Activated naive CD8-positive, alpha-beta T cell treated with anti-CD3 and anti-CD28 coated beads, Interleukin-2, amount 50 U/mL, for 24 hours (primary cell): ENCODE measurements at places on chromosomes 1 and 21.

GRCh38 chr1:2624735-2625300 is 8.0 kb downstream of the MMEL1 start:
- no peak for DNase-seq

DNA sequence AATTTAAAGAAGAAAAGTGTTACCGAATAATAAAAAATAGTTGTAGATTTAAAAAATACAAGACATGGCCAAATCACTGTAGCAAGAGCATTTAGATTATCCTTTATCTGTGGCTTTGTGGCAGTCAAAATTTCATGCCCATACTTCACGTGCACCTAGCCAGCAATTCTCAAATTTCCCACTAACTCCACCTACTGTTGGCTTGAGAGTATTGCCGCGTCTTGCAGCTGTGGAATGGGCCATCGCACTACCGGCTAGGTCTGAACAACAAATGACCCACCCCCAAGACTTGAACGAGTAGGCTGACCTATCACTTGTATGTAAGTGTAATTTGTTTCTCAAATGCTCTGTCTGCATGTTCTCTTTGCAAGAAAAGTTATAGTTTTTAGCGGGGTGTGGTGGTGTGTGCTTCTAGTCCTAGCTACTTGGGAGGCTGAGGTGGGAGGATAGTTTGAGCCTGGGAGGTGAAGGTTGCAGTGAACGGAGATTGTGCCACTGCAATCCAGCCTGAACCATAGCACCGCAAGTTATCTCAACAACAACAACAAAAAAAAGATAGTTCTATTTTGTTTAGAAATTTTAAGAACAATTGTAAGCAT is 4.1 kb downstream of the KRTAP13-4 start:
- DNase-seq = peak; percentile 4

DNA sequence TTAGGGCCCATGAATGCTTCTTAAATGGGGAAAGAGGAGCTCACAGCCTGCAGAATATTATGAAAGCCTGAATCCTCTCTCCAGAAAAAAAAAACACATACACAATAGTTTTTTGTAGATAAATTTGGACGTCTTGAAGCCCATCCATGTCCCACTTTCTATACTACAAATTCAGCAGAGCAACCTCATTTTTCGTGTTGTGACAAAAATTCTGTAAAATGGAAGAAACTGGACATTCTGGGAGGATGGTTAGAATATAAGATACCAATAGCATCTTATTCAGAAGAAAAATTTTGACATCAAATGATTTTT is 102.1 kb downstream of the ZNF281 start:
- no peak for DNase-seq

DNA sequence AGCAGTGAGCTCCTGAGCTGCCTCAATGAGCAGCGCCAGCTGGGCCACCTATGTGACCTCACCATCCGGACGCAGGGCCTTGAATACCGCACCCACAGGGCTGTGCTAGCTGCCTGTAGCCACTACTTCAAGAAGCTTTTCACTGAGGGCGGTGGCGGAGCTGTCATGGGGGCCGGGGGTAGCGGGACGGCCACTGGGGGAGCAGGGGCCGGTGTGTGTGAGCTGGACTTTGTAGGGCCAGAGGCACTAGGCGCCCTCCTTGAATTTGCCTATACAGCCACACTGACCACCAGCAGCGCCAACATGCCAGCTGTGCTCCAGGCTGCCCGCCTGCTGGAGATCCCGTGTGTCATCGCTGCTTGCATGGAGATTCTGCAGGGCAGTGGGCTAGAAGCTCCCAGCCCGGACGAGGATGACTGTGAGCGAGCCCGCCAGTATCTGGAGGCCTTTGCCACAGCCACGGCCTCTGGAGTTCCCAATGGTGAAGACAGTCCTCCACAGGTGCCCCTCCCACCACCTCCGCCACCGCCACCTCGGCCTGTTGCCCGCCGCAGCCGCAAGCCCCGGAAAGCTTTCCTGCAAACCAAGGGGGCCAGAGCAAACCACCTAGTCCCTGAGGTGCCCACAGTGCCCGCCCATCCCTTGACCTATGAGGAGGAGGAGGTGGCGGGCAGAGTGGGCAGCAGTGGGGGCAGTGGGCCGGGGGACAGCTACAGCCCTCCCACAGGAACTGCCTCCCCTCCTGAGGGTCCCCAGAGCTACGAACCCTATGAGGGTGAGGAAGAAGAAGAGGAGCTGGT is 12.3 kb downstream of the ZBTB7B start:
- no peak for DNase-seq

- no peak for DNase-seq
These were observed 24.2 kb upstream of the RGL1 start for GRCh38 chr1:183780757-183781156.

GRCh38 chr1:10537082-10537766 is 62.5 kb downstream of the PEX14 start:
- no peak for DNase-seq

DNA sequence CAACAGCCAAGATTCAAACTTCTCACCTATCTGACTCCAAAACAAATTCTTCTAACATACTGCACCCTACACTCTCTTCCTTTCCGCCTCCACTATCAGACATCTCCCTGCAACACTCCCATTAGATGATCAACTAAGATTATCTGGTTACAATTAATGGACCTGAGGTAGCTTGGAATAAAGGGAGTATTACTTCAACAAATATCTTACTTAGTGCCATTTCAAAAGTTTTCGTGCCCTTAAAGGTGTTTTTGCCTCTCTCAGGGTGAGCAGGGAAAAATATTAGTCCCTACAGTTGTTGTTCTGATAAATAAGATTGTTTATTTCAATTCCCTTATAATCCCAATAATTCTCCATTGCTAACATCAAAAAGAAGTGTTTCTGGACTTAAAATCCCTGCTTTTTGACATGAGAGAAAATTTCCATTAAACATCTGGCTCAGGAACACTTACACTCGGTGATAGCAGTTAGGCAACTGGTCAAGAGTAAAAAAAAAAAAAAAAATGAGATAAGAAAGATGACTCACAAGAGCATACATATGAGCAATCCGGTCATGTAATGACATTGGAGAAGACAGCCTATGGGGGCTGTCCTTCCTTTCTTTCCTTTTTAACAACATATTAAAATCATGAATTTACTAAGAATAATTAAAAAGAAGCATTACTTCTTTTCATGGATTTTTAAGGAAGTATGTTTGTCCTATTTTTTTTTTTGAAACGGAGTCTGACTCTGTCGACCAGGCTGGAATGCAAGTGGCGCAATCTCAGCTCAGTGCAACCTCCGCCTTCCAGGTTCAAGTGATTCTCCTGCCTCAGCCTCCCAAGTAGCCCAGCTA is 7.6 kb downstream of the RSBN1 start:
- no peak for DNase-seq

DNA sequence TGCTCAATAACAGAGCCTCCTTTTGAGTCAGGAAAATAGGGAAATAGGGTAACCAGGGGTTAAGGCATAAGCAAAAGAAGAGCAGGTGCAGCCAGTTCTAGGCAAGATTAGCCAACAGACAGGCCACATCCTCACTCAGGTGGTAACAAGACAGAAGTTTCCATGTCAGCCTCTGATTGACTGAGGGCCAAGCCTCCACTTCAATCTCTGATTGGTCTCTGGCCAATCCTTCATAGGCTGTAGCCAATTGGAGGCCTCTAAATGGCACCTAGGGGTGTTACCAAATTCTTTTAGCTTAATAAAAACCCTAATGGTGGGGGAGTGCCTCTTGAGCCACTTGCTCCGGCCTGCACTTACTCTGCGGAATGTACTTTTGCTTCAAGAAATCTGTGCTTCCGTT is 37.2 kb downstream of the LACTBL1 start:
- no peak for DNase-seq

GRCh38 chr1:208423526-208423925 is 179.3 kb upstream of the PLXNA2 start:
- DNase-seq = no peak

- no peak for DNase-seq
These were observed 3.4 kb upstream of the CHI3L1 start for GRCh38 chr1:203189951-203190352.

DNA sequence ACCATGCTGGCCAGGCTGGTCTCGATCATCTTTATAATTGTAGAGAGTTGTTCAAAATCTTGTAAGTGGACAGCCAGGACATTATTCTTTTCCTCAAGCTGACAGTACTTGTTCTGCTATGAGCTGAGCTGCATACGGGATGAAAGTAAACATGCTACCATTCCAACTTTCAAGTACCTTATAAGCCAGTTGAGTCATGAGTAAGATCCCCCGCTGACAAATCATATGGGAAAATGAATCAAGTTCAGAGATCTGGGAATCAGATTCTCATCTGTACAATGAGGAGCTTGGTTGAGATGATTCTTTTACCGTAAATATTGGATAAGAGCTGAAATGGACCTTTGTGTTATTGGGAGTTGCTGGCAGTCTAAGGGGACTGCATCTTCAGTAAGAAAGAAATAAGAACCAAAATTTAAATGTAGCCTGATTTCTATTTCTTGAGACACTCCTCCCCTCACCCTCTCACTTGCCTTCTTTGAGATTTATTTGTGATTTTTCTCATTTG is 62.7 kb downstream of the CENPF start:
- no peak for DNase-seq

DNA sequence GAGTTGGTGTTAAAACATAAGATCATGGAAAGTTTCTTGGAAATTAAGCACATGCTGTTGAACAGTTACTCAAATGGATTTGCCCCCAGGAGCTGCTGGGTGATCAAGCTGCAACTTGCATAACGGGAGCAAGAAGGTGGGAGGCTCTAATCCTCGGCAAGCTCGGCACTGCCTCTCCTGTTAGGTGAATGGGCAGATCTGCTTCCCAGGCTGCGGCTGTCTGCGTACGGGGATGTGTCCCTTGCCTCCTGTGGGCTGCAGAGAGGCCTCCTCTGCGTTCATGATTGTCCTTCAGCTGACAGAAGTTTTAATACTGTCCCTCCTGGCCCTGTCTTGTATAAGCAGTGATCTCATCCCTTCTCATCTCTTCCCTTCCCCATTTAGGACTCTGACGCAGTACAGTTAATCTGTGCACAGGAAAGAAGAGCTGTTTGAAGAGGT is 36.7 kb downstream of the ATP1A1 start:
- DNase-seq = no peak

GRCh38 chr1:23825762-23826522 is 713 bp upstream of the HMGCL start:
- DNase-seq = no peak

DNA sequence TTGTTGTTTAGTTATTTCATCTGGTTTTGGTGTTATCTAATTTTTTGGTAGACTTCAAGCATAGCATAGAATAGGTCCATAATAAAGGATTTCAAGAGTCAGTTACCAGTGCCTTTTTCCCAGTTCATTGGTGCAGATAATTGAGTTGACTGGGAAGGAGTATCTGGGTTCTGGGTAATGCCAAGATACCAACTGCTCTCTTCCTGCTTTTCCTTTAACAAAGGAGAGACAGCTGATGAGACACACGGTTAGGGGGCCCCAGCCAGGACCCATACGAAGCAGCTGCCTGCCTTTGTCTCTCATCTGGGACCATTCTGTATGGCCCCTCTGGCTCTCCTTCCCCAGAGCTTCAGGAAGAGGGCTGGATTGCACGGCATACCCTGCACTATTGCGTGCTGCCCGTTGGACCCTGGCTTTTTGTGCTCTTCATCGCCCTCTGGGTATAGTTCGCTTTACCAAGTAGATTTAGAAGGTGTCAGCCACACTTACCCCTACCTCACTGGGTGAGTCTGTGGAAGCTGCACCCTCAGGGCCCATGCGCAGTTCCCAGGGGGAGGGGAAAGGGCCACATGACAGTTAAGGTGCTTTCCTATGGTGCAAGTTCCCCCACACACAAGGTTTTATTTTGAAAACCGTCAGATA is 7.0 kb downstream of the NAV1 start:
- no peak for DNase-seq

GRCh38 chr1:2165646-2166045 is 28.9 kb downstream of the FAAP20 start:
- no peak for DNase-seq

GRCh38 chr1:41898191-41898713 is 20.5 kb downstream of the HIVEP3 start:
- DNase-seq = peak; percentile 62

DNA sequence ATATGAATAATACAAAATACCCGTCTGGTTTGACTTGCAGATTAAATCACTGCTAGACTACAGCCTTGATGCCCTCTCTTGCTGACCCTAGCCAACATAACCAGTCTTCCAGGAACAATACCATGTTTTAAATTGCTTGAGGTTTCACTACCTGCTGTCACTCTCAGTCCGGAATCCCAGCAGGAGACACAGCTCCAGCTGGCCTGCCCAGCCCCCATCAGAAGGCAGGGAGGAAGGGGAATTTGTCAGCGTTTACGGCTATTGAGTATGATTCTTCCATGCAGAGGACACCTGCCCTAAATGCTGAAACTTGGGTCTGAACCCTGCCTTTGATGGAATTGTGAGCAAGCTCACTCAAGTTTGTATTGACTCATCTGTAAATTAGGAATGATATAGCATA is 33.0 kb downstream of the ZNF496 start:
- no peak for DNase-seq

- DNase-seq = no peak
These were observed 73.3 kb downstream of the CNIH3 start for GRCh38 chr1:224689374-224689773.

- no peak for DNase-seq
These were observed at the start of gene KCNQ4 for GRCh38 chr1:40783001-40783905. Gene KCNQ4 (plus strand): TSS chr1:40783787. CDS start chr1:40784094, 307 bp downstream.

DNA sequence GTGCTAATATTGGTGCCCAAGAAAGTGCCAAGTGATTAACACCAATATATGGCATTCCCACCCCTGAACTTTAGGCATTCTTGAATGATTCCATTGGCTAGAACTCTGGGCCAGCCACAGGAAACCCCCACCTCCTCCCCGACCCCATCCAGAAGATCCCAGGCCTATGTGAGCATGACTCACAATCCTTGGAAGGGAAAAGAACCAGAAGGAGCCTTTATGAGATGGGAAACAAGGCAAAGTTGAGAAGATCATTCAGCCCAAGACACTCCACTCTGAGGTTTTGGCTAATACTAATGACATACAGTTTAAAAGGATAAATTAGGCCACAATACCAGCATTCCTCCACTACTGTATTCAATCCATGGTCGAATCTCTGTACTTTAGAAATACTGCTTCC is 21.8 kb downstream of the ELK4 start:
- DNase-seq = no peak

DNA sequence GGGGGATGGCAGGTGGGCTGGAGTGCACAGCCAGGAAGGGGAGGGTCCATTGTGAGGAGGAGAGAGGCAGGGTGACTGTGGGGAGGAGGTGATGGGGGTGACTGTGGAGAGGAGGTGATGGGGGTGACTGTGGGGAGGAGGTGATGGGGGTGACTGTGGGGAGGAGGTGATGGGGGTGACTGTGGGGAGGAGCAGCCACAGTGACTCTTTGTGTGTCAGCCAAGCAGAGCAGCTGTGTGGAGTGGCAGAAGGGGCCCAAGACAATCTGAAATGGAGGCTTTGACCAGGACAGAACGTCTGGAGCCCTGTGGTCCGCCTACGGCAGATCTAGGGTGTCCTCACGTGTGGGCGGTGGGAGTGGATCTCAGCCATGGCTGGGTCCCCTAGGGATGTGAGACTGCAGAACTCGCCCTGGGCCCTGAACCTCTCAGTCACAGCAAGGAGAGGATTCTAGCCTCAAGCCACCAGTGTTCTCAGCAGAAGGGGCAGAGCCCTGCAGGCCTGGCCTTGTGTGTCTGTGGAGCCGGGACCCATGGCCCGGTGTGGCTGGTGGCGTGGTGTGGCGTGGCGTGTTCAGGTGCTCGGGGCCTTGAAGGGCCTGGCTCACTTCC is 81.5 kb downstream of the OBSCN start:
- DNase-seq = no peak
